ENCODE measurements at places on chromosomes 1 and 21.

DNA sequence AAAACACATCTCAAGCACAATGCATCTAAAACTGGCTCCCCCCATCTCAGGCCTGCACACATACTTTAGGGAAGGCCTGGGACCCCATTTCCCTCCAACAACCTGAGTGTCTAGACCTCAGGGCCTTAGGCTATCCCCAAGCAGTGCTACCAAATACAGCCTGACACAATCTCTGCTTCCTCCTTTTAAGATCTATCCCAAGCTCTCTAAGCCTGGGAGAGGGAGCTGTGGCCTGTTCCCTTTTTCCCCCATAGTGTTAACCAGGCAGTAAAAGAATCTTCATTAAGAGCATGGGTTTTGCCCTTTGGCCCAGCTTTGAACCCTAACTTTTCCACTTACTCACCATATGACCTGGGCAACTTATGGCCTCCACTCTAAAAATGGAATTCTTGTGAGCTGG lies 10.8 kb upstream of the COL8A2 start:
- DNase-seq, result no peak

- no peak for DNase-seq
These were observed 32.3 kb upstream of the FBXO28 start for GRCh38 chr1:224081604-224082003.

DNA sequence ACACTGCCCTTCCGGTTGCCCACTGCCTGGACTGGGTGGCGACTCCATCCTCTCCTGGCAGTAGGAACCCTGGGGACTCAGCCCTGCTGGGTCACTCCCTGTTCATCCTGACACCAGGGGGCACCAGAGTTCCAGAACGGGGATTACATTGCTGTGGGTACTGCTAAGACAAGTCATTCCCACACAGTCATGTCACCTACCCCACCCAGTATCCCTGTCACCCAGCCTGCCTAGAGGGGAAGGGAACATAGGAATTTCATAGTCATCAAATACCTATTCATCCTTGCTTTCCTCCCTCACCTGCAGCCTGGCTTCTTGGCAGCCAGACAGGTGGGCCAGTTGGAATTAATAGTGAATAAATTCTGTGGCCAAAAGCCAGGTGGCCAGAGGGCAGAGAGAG lies 9.8 kb upstream of the SFN start:
- DNase-seq, result peak; percentile 71

GRCh38 chr1:169869426-169869825 lies 24.3 kb downstream of the SCYL3 start:
- DNase-seq, result no peak

GRCh38 chr21:45588871-45589491 lies 46.7 kb upstream of the SLC19A1 start:
- no peak for DNase-seq

DNA sequence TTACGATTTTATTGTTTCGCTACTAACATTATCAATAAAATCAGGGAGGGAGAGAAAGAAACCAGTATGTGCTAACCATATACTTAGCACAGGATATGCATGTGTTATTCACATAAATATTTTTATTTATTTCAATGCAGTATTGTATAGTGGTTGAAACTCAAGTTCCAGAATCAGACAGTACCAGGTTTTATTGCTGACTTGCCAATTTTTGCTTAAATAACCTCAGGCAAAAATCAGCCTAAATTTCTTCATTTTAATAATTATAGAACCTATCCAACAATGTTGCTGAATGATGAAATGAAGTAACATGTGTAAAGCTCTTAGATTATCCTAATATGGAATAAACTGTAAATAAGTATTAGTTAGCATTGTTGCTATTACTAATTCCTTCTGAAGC lies 61.4 kb upstream of the LRRC7 start:
- DNase-seq, result no peak
